Hematopoietic multipotent progenitor cell (in vitro differentiated cells): ENCODE measurements at places on chromosomes 3 and 15.
A peak's percentile ranks its signal among the peaks of the same experiment; 100 is the strongest.

DNA sequence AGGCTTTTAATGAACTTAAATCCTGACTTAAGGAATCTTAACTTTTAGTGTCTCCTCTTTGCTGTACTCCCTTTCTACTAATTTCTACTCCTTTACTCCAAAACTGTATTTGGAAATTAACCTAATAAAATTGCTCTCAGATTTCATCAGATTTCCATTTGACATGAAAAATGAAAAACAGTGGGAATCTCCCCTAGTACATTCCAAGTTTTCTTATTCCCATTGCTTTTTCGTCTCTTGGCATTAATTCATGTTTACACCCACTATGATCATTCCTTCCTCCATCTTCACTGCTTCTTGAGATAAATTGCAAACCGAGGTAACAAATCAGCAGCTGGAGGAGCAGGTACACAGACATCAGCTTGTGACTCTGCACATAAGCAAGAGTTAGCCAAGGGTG lies 208.7 kb downstream of the VGLL3 start:
- no peak for DNase-seq

- DNase-seq, result peak; percentile 85
Observed at GRCh38 chr3:40971191-40972168, 227.8 kb upstream of the CTNNB1 start.

GRCh38 chr3:123371859-123372685 lies 76.8 kb downstream of the ADCY5 start:
- DNase-seq, result no peak

DNA sequence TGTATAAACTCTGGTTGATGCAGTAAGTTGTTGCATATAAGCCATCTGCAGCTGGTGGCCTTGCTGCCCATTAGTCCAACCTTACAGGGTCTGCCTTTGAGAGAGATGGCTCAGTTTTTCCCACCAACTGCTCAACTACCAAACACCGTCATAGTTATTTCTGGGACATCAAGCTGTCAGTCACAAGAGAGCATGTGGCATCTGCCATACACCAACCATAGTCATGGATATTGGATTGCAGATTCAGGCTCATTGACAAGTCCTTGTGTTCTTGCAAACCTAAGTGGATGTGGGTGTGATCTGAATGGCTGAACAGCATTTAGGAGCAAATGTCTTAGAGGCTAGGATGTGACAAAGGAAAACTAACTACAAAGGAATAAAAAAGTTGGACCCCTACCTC lies 137.6 kb downstream of the ADAMTS17 start:
- DNase-seq, result no peak

GRCh38 chr15:41443275-41443674 lies 26.4 kb downstream of the RTF1 start:
- no peak for DNase-seq

DNA sequence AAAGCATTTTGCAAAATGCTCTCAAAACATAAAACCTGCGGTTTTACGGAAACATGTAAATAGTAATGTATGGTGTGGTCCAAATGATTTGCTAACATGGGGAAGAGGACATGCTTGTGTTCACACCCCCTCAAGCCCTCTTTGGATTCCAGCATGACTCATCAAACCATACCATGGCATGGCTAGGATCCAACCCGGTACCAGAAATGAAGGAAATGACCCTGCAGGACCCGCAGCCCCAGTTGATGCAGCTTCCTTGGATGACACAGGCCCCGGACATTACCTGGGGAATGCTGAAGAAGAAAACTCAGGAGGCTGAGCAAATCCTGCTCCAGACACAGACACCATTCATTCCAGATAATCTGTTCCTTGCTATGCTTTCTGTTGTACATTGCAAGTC lies 222.9 kb downstream of the DTWD1 start:
- DNase-seq, result no peak

DNA sequence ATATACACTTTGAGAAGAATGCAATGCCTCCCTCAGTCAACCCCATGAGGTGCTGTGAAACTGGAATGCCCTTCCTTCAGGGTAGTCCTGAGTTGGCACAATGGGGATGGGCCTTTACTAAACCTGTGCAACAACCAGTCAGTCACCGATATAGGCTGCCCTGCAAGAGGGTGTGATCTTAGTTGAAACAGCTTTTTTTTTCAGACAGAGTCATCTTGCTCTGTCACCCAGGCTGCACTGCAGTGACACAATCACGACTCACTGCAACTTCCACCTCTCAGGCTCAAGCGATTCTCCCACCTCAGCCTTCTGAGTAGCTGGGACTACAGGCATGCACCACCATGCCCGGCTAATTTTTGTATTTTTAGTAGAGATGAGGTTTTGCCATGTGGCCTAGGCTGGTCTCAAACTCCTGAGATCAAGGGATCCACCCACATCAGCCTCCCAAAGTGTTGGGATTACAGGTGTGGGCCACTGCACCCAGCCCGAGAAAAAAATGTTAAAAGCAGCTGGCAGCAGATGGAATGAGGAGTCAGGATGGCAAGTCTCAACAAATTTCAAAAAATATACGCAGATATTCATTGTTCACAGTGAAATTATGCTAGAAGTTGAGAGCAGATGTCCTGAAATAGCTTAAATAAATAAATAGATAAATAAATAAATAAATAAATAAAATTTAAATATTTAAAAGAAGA lies 31.8 kb downstream of the MYO5A start:
- no peak for DNase-seq

- peak; percentile 9 for DNase-seq
Observed at GRCh38 chr3:29683018-29683993, 402.4 kb downstream of the RBMS3 start.

DNA sequence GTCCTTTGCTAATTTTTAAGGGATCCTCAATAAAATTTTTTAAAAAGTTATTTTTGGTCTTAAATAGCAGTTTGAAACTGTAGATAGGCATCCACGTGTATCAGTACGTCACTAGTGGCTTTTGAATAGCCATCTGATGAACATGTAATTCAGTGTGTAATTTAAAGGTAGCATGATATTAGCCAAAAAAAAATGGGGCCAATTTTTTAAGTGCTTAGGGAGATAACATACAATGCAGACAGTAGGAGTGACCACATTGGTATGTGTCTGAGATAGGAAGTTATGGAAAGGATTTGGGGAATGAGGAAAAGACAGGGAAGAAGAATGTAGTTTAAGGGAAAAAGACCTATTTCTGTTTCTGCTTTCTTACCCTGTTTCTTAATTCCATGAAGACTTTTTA lies 2.5 kb downstream of the AP4E1 start:
- no peak for DNase-seq

- no peak for DNase-seq
Observed at GRCh38 chr3:27591312-27592210, 107.4 kb upstream of the SLC4A7 start.

DNA sequence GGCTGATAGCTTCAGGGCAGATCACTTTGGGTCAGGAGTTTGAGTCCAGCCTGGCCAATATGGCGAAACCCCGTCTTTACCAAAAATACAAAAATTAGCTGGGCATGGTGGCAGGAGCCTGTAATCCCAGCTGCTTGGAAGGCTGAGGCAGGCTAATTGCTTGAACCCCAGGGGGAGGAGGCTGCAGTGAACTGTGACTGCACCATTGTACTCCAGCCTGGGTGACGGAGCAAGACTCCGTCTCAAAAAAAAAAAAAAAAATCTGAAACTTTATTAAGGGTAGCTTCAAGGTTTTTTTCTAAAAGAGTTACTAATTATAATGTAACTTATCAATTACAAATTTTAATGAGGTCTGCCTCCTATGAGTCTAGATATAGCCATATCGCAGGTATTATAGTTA lies 5.1 kb downstream of the NECTIN3 start:
- no peak for DNase-seq

DNA sequence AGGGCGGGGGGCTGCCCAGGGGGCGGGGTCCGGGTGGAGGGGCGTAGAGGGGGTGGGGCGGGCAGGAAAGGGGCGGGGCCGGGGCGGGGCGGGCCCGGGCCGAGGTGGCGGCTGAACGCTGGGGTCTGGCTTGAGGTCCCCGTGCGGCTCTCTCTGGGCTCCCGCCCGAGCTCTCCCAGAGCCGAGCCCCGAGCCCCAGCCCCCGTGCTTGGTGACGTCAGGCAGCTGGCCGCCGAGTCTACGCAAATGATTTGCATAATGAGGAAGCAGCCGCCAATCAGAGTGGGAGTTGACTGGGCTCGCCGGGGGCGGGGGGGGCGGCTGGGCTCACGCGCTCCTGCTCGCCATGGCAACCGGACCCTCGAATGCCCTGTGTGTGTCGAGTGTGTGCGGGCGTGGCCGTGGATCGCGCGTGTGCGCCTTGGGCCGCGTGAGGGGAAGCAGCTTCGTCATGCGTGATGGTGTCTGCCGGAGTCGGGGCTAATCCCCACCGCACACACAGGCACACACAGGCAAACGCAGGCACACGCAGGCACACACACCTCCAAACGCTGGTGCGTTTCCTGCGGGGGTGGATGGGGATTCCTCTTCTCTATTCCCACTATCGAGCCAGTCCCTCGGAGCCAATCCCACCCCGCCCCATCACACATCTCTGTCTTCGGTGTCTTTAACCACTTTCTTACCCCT lies at the start of gene CELF6:
CELF6 (minus strand) TSS at position 173 of the 687 bp plus-strand sequence. CDS start 283 bp downstream, outside the sequence.
- DNase-seq, result peak; percentile 48

DNA sequence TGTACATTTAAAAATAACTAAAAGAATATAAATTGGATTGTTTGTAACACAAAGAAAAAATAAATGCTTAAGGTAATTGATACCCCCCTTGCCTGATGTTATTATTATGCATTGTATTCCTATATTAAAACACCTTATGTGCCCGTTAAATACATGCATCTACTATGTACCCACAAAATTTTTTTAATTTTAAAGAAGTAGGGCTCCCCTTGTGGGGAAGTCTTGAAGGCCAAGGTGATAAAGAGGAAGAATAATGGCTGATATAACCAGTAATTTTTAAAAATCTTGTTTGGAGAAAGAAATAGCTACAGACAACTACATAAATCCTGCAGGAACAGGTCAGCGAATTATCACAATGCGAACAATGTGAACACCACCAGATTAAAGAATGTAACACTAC lies 451.7 kb upstream of the ARHGEF26 start:
- DNase-seq, result no peak

- no peak for DNase-seq
Observed at GRCh38 chr3:27910456-27910855, 188.3 kb upstream of the EOMES start.

DNA sequence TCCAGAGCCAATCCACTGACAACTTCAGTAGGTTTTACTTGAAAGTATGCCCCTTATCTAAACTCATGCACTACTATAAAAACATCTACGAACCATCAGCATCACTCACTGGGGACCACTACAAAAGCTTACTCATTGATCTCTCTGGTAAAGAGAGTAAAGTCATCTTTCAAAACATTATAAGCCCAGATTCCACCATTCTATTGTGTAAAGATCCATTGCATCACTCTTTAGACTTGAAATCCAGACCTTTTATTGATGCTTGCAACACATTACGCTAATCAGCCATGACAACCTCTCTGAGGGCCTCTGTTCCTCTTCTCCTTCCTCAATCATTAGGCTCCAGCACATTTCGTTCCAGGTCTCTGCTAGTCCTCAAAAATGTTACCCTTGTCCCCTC lies 248.9 kb upstream of the WNT5A start:
- DNase-seq, result no peak

DNA sequence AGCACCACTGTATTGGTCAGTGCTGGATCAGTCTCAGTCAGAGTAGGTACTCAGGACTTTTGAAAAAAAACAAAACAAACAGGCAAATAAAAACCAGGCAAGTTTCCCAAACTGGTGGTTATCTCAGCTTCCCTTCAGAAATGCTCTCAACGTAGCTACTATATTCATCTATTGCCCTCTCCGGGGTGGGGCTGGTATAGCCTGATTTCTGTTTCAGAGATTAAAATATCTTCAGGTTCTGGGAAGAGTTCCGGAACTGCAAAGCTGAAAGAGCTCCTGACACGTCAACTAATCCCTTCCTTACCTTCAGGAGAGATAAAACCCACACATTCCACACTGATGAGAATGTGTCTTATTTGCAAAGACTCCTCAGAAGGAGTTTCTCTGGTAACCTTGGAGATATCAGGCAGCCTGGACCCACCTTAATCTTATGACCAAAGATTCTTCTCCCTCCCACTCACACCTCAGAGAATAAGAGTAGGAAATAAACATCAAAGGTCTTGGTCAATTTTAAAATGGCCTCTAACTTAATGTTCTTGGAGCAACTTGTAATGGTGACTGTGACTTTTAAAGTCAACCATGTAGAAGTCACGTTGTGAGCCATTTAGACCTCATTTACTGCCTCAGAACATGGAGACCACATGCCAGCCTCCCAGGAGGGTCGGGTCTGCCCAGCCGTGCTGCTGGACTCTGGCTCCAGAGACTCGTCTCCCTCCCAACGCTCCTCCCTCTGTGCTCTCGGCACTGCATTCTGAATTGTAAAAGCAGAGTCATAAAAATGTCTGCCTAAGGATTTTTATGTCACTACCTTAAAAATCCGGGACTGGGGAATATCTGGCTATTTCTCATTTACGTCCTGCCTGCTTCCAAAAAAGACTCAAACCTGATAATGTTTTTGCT lies 53.8 kb downstream of the CDCP1 start:
- DNase-seq, result no peak
